ENCODE measurements at places on chromosomes 13 and 19. TPM values are rescaled to one million over a fixed set of nuclear protein-coding genes. Genes with fewer than 3 reads are reported as not detected.

Gene GRIK5
- total RNA-seq: 2.0 TPM

Gene VMAC
- 7.7 TPM for total RNA-seq

Gene ERICH6B
- total RNA-seq: not detected

Gene C13orf42
- not detected for total RNA-seq

Gene LILRA1
- not detected for total RNA-seq

Gene ZNF415
- total RNA-seq: 0.70 TPM

Gene ERICH4
- not detected for total RNA-seq

Gene PRKCG
- total RNA-seq: not detected

Gene KL
- total RNA-seq: 0.07 TPM

Gene TSHZ3
- 0.61 TPM for total RNA-seq

Gene FUT3
- not detected for total RNA-seq

Gene PHF11
- total RNA-seq: 74.8 TPM

Gene PLPPR3
- total RNA-seq: not detected

Measured in T-helper 2 cell treated with Interferon-gamma antibody and Interleukin-4, amounts not matched to agents 100 ng/mL and 5 ng/mL, for 36 hours (primary cell).